ENCODE measurements at places on chromosomes 5 and 9. TPM values are rescaled to one million over a fixed set of nuclear protein-coding genes. Genes with fewer than 3 reads are reported as not detected.

Gene GHR
- 1.0 TPM for total RNA-seq

Gene SLC46A2
- not detected for total RNA-seq

Gene TEK
- 2.2 TPM for total RNA-seq

Gene MCC
- total RNA-seq, result 8.2 TPM

Gene C7
- total RNA-seq, result 3.0 TPM

Gene CYLC2
- total RNA-seq, result not detected

Gene ACOT12
- 0.84 TPM for total RNA-seq

Gene NR4A3
- total RNA-seq, result under 0.01 TPM

Gene IL5
- total RNA-seq, result not detected

Gene ANKRD31
- total RNA-seq, result under 0.01 TPM

Gene NME5
- 1.6 TPM for total RNA-seq

Gene CTXN3
- not detected for total RNA-seq

Gene CAMK2A
- total RNA-seq, result 0.45 TPM

Gene CAMK4
- 8.6 TPM for total RNA-seq

Gene SV2C
- total RNA-seq, result not detected

Gene CATSPER3
- 0.30 TPM for total RNA-seq

Gene IL7R
- 14.0 TPM for total RNA-seq

Gene SNCAIP
- total RNA-seq, result 3.3 TPM

Gene PCDHGA2
- 0.50 TPM for total RNA-seq

Gene PCDHGA5
- 0.15 TPM for total RNA-seq

Gene FAM193B
- 22.0 TPM for total RNA-seq

Gene GFI1B
- total RNA-seq, result under 0.01 TPM

Gene DBH
- total RNA-seq, result not detected

Gene CAVIN4
- total RNA-seq, result 0.17 TPM

Gene APBA1
- 1.5 TPM for total RNA-seq

Gene GRXCR2
- total RNA-seq, result not detected

Gene TSLP
- 1.2 TPM for total RNA-seq

Gene TGFBI
- total RNA-seq, result 178 TPM

Gene ACTBL2
- 0.15 TPM for total RNA-seq

Gene NR5A1
- total RNA-seq, result not detected

Gene PCDHGA9
- total RNA-seq, result 1.9 TPM

Gene ZBTB34
- total RNA-seq, result 2.1 TPM

Gene POU5F2
- total RNA-seq, result under 0.01 TPM

Gene TXN
- 407 TPM for total RNA-seq

Gene NFIL3
- total RNA-seq, result 22.0 TPM

Gene TNFSF15
- total RNA-seq, result under 0.01 TPM

Gene OTP
- not detected for total RNA-seq

Gene IFNB1
- total RNA-seq, result not detected

Gene SOX30
- 0.15 TPM for total RNA-seq

Gene HARS2
- total RNA-seq, result 21.3 TPM

Gene FAXDC2
- total RNA-seq, result 3.1 TPM

Gene SH2D3C
- total RNA-seq, result not detected

Gene SLC35A4
- 38.8 TPM for total RNA-seq

Gene ABO
- total RNA-seq, result not detected

Gene LCN12
- total RNA-seq, result not detected
